Astrocyte of the hippocampus (primary cell): ENCODE measurements at places on chromosomes 1 and 21.
A peak's percentile ranks its signal among the peaks of the same experiment; 100 is the strongest.

DNA sequence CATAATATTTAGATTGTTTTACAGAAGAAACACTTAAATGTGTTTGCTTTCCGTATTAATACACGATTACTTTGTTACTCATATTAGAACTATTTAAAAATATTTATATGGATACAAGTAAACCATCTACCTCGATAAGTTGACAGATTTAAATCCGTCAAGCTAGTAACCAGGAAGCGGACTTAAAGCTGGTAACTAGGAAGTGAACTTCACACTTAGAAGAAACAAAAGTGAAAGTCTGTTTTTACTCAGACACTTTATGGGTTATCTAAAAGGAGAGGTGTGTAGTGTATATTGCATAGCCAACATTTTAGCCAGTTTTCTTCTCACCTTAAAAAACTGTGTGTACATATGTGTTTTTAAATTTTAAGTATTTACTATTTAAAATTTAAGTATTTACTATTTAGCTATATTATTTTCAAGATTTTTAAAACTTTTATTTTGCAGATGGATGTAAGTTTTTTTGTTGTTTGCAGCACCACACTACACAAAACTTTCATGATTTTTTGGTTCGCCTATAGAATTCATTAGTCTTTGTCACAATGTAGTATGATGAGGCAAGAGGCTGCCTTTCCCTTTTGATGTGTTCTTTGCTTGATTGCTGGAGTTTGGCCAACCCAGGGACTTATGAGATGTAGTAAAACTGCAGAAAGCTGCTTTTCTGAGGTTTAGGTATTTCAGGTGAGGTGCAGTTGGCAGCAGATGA, 2.7 kb downstream of the USP25 start:
- DNase-seq: no peak

DNA sequence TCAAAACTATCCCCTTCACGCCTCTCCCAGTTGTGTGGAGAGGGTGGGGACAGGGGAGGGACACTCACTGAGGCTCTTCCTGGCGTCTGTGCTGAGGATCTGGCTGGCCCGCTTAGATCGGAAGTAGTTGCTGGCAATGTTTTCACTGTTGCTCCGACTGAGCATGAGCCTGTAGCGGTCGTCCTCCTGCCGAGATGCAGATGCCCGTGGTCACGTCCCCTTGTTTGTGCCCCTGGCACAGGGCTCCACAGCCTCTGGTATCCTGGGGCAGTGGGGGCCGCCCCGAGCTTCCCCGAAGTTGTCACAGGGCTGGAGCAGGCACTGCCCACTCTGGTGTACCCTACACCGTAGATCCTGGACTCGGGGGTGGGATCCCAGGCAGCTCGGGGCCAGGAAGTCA, 5.0 kb upstream of the DDOST start:
- no peak for DNase-seq

GRCh38 chr1:229271448-229272159, 693 bp downstream of the RAB4A start:
- peak; percentile 57 for DNase-seq

GRCh38 chr1:18661404-18662285, 31.0 kb downstream of the PAX7 start:
- no peak for DNase-seq

DNA sequence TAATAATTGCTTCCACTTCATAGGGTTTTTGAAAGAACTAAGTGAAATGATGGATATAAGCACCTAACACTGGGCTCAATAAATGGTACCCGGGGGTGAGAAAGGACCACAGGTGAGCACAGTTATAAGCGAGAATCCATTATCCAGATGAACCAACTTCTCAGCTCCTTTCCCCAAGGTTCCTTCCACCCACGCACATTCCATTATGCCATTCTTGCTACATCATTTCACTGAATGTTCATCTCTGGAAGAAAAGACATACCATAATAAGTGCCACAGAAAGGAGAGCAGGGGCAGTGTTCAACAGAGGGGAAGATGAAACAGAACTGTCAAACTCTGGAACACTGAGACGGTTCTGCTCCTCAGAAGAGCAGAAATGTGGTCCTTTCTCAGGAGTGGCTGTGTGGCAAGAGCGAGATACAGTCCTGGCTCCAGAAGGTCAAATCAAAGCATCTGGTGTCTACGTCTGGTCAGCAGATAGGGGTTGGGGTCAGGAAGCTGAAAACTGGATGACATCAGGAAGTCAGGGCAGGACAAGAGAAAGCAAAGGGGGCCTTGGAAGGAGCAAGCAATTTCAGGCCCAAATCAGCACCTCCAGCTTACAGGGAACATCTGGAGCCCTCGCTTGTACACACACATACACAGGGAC, 255.4 kb upstream of the TMEM51 start:
- DNase-seq: no peak

DNA sequence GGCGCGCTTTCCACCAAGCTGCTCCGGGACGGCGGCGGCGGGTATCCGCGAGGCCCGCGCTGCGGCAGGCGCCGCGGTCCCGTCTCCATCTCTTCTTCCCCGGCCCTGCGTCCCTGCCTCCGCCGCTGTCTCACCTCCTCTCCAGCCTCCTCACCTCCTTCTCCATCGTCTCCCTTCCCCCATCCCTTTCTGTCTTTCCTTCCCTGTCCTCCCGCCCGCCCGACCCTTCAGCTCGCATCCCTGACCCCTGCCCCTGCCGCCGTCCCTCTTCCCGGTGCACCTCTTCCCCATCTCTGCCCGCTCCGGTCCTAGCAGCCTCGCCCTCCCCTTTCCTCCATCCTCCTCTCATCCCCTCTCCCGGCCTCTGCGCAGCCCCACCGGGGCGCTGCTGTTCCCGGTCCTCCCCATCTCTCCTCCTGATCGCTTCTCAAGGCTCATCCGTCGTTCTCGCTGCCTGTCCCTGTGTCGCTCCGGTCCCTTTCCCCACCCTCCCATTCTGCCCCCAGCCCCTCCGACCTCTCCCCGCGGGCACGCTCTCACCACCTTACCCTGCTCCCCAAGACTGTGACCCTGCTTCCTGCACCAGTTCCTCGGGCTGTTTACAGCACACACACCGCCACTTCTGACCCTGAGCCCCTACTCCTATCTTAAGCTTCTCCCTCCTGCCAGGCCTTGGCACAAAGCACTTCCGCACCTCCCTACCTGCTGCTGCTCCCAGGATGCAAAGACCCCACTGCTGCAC, 760 bp upstream of the NPHP4 start:
- peak; percentile 30 for DNase-seq

DNA sequence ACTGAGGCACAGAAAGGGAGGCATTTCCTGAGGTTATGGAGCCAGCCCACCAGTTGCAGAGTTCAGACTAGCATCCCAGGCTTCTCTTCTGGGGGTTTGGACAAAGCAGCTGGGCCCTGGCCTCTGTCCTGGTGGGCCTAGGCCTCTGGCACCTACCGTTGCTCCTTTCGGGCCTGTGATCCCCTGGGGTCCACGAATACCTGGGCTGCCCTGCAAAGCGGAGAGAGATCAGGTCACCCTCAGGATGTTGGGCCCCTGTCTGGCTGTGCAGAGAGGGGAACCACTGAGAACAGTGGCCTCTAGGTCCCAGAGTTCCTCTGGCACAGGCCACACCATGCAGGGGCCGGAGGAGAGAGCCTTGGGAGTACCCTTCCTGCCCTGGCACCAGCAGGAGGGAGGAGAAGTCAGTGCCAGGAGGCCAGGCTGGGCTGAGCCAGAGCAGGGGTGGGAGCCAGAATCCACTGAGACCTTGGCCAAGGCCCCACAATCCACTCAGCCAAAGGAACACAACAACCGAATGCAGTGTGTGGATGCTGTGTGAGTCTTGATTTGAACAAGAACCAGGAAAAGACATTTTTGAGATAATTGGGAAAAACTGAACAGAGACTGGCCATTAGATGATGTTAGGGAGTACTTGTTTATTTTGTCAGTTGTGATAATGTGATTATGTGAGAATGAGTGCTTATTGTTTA, 8.9 kb downstream of the COL9A2 start:
- DNase-seq: peak; percentile 80

GRCh38 chr1:248779350-248779749, 23.8 kb upstream of the LYPD8 start:
- DNase-seq: no peak

GRCh38 chr1:162230096-162230495, 146.6 kb downstream of the SPATA46 start:
- no peak for DNase-seq

- peak; percentile 66 for DNase-seq
Observed at GRCh38 chr1:83102630-83103071, 896.3 kb downstream of the TTLL7 start.

DNA sequence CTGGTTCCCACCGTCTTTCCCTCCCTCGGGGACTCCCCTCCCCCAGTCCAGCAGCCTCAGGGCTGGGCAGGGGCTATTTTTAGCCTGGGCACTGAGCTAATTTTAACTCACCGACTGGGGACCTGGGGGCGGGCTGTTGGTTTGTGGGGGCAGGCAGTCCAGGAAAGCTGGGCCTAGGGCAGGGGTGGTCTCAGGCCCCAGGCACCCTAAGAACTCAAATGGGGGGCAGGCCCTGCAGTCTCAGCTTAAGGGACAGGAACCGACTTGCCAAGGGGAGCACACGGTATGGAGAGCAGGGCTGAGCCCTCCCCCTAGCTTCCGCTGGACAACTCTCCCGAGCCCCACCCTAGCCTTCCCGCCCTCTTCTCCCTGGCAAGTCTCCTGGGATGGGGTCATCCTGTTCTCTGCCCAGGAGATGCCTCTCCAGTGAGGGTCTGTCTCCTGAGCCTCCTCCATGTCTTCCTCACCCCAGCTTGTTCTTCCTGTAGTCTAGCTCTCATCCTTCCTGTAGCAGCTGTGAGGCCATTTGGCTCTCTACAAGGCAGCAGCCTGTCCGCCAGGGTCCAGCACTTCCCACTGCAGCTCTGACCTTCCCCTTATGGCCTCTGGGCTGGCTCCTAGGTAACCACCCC, 10.1 kb downstream of the MEF2D start:
- DNase-seq: peak; percentile 49

DNA sequence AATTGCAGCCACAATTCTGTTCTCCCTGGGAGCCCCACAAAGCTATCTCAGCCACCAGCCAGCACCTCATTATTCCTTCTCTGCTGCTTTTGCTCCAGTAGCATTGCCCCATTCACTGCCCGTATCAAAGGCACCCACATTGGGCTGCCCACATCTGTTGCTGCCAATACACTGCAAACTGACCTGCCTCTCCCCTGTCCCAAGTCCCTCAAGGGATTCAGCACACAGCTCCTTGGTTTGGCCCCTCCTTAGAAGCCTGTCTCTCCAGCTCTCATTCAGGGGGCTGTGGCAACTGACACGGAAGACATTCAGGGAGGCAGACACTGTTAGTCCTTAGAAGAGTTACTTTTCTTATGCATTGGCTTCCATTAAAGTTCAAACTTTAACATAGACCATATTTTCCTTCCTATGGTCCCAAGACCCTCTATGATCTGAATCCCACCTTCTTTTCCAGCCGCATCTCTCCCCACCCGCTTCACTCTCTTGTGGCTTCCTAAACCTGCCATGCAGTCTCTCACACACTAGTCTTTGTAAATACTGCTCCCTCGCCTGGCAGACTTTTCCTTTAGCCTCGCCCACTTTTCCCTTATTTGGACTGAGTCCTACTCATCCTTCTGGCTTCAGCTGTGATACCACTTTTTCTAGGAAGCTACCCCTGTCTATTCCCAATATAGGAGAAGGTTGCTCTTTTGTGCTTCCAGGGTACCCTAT, 19.3 kb upstream of the KLHDC8A start:
- DNase-seq: peak; percentile 56

GRCh38 chr1:67304023-67304422, 3.6 kb upstream of the IL12RB2 start:
- DNase-seq: no peak

GRCh38 chr1:155957411-155957915, 16.0 kb downstream of the RXFP4 start:
- DNase-seq: no peak

- peak; percentile 14 for DNase-seq
Observed at GRCh38 chr1:93471284-93471683, 23.4 kb downstream of the FNBP1L start.

GRCh38 chr1:226337276-226337875, 28.4 kb upstream of the LIN9 start:
- DNase-seq: no peak

DNA sequence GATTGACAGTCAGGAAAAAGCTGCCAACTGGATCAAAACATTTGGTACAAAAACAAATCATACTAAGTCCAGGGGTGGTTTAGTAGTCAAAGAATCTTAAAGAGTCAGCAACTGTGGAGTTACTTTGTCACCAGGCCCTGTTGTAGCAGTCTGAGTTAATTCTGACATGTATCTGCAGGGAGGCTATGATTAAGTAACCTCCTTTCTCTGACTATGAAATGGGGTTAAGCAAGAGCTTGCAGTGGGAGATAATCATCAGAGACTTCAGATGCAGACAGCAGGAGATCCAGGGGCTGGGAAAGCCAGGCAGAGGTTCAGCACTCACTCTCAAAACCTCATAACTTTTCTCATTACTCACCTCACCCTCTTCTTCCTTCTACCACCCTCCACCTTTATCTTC, 99.2 kb upstream of the BTG3 start:
- no peak for DNase-seq

GRCh38 chr1:184463680-184464079, 76.9 kb downstream of the C1orf21 start:
- DNase-seq: no peak

DNA sequence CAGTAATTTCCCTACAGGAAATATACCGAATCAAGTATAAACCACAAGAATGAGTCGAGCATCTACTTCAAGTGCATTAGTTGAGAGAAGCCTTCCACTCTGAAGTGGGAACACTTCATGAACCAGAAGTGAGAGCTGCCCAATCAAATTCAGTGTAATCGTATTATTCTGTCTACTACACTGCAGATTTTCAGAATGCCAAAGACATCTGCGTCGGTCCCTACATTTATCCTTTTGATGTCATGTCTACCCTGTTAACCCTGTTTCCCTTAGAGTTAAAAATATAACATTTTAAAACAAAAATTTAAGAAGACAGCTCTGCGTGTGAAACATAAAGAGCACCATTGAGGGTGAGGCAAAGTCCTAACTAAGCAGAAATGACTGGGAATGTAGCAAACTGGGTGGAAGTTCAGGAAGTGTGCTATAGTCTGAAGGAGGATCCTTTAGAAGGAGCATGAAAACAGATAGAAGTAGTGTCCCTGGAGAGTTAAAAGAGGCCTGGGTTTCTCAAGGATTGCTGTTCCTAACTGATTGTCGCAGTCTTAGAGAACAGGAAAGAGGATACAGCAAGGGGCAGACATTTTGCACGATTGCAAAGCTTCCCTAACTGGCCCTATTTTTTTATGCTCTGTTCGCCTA, 291.2 kb downstream of the PTPRC start:
- DNase-seq: peak; percentile 61

GRCh38 chr1:214831956-214832355, 229.0 kb downstream of the CENPF start:
- DNase-seq: no peak

- no peak for DNase-seq
Observed at GRCh38 chr1:46027788-46028573, 104.4 kb downstream of the PIK3R3 start.

DNA sequence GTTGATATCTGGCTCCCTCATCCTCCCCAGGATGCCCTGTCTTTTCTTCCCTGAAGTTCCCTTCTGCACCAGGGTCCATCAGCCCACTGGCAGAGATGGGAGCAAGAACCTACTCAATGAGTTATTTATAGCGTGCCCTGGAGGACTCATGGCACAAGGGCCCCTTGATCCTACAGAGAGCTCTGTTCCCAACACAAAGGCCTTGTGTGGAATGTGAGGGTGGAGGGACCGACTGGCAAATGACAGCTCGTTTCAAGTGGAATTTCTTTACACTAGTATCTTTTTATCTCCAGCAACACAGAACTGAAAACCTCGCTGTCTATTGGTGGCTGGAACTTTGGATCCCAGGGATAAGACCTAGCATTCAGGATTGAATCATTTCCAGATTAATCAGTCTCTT, 22.4 kb downstream of the CHI3L2 start:
- DNase-seq: no peak

- peak; percentile 91 for DNase-seq
Observed at GRCh38 chr1:20717452-20718342, at the start of gene KIF17. TSS of gene KIF17 (minus strand) at chr1:20718007. CDS start at chr1:20717706, 301 bp downstream.
